ENCODE measurements at places on chromosomes 12 and 14.

GRCh38 chr12:131950182-131950913 lies 606 bp downstream of the EP400 start:
- DNase-seq, result no peak

DNA sequence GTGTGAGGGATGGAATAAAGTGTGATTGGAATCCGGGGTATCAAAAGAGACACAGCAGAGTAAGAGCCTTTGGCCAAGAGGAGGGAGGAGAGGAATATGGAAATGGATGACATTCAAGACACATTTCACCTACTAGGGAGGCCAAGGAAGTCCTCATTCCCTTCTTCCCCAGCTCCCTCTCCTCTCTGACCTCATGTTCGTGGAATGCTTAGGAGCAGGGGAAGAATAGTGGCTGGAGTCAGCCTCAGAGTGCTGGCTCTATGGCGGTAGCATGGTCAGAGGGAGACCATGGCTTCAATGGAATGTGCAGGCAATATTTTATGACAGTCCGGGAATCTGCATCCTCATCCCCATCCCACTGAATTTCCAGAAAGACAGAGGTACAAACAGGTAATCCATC lies 196.6 kb downstream of the EGLN3 start:
- DNase-seq, result peak; percentile 53

DNA sequence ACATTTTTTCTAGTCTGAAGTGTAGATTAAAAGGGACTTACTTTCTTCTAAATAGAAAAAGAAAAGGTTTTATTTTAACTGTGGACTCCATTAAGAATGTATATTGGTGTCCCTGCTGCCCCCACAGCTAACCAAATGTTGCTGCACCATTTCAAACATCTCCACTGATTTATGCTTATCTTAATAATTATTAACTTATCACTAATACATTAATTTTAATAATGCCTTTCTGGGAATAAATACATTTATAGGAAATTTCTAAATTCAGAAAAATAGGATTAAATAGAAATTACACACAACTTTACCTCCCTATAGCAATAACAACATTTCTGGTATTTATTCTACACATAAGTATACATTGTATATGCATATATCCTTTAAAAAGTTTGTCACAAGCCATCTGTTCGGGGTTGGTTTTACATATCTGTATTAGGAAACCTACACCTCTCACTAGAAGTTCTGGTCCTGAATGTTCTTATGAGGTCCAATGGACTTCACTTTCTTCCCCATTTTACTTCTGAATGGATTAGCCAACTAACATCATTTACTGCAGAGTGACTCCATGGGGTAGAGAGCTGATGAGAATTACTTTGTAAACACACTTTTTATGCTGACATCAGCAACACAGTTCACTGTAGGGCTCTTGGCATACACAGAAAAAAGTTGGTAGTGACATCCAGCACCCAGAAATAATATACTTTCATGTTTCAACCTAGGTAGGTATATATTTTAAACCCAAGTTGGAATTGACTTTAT lies 9.4 kb upstream of the SELPLG start:
- no peak for DNase-seq

DNA sequence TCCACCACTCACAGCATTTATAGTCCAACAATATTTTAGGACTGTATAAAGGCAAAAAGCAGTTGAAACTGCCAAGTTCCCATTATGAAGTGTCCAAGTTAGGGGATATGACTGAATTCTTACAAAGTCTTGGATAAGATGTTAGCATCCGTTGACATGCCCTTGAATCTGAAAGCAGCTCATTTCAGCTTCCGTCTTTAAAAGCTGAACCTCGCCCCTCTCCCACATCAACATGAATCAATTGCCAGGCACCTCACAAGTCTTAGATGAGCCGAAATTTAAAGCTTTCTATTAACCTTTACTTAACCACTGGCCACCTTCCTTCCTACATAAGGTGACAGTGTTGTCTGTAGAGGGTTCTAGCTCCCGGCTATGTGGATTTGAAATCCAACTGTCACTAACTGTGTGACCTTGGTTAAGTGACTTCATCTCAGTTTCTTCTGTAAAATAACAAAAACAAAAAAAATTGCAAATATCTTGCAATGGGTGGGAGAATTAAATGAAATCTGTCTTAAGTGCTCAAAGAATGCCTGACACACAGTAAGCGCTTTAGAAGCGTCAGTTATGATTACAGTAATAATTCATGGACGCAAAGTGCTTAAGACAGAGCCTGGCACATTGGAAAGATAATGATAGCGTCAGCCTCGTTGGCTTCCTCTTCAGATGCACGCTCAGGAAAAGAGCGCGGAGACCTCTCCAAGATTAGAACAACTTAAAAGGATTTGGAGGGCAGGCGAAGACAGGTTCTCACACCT lies 1.2 kb downstream of the PPP1CC start:
- DNase-seq, result peak; percentile 36

DNA sequence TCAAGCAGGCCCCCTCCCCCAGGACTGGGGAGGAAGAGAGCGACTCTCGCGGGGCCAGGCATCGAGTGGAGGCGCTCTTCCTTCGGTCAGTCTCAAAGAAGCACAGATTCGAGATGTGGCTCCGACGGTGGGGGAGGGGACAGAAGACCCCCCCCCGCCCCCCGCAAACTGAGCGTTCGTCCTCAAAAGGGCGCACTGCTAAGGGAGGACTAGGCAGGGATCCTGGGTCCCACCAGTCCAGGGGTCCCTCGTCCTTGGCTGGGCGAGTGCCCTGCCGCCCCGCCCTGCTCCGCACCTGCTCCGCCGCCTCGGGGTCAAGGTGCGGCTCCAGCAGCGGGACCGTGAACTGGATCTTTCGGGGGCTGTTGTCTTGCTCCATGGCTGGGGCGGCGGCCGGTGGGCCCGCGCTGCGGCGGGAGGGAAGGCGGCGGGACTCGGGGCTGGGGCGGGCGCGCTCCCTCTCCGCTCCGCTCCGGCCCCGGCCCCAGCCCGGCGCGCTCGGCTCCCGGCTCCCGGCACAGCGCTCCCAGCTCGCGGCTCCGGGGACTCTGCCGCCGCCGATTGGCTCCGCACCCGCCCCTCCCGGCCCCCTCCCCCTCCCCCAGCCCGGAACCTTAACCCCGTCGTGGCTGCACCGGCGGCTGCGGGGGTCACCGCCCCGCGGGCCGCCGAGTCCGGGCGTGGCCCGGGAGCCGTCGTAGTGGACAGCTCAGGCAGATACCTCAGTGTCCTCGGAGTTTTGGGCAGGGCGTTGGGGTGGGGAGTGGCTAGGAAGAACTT lies at the start of gene PPP1R1A:
TSS of gene PPP1R1A (minus strand) at position 550 of the 780 bp plus-strand sequence. CDS start at position 379, 171 bp downstream.
- no peak for DNase-seq

DNA sequence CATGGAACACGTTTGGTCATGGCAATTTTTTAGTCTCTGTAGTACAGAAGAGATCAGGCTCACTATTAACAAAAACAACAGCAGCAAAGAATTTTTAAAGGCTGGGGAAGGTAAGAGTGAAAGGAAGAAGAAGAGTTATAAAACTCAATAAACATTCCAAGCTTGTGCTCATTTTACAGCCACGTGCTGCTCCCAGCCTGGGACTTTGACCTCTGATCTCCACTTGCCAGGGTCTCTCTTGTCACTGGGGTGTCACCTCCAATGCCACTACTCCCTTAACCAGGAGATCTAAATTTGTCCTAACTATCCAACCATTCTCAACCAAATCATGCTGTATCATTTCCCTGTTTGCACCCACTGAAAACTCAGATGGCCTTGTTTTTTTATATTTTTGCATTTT lies 605.1 kb downstream of the VRK1 start:
- DNase-seq, result no peak

- no peak for DNase-seq
These were observed 80.8 kb downstream of the SLC25A21 start for GRCh38 chr14:37091651-37092050.

DNA sequence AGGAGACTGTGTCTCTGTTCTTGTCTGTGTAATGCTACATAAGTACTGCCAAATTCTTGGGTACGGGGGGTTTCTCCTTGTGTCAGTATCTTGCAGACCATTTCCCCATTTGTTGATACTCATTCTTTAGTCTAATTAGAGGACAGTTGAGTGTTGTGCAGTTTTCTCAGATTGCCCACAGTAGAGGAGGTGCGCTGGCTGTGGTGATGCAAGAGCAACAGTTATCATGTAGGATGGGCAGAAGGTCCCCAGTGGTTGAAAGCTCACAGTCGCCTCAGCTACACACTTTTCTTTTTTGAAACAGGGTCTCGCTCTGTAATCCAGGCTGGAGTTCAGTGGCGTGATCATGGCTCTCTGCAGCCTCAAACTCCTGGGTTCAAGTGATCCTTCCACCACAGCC lies 37.8 kb upstream of the ATP2A2 start:
- DNase-seq, result no peak

DNA sequence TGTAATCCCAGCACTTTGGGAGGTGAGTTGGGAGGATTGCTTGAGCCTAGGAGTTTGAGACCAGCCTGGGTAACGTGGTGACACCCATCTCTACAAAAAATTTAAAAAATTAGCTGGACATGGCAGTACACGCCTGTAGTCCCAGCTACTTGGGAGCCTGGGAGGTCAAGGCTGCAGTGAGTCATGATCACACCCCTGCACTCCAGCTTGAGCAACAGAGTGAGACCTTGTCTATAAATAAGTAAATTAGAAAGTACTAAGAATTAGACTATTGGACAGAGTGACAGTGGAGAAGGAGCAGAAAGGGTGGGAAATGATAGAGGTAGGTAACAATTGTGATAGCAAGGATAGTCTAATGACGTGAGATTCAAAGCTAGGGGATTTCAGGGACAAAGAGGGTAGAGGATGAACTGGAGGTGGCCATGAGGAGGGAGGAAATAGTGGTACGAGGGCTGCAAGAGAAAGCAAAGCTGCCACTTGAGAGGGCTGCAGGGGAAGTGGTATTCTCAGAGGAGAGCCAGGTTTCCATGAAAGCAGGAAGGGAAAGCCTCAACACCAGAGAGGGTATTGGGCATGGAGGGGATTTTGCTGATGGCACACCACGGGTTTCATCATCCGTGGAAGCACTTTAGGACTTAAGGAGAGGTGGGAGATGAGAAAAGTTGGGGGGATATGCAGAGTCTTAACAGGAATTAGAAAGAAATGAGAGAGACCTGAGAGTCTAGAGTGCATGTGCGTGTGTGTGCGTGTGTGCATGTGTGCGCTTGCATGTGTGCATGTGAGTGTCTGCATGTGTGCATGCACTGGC lies 85.6 kb downstream of the SYNE2 start:
- peak; percentile 29 for DNase-seq

DNA sequence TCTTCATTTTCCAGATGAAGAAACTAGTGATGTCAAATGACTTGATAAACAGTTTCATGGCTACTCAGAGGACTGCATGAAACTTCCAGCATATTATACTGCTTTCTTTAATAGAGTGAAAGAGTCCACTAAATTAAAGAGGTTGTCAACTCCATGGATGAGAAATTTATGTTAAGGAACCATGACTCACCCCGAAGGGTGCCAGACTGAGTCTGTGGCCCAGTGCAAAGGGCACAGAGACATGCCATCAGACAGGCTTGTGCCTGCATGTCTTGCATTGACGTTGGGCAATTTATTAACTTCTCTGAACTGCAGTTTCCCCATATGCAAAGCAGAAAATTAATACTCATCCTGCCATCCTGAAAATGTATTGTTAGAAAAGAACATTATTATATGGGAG lies 382.4 kb downstream of the APAF1 start:
- DNase-seq, result no peak

GRCh38 chr14:70773182-70773862 lies 36.0 kb downstream of the MAP3K9 start:
- DNase-seq, result no peak

DNA sequence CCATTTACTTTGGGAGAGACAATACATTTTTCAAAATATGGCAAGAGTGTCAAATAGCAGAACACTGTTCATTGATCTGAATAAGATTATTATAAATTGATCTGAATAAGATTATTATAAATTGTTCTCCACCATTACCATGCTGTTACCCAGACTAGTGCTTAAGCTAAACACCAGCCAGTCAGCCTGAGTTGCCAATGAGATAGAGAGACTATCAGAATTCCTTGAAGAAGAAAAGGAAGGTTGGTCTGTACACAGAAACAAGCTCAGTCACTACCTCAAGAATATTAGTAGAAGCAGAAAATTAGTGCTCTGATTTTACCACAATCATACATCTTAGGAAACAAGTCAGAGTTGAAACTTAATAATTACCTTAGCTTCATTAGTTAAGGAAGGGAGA lies 469.8 kb downstream of the FOXG1 start:
- no peak for DNase-seq

DNA sequence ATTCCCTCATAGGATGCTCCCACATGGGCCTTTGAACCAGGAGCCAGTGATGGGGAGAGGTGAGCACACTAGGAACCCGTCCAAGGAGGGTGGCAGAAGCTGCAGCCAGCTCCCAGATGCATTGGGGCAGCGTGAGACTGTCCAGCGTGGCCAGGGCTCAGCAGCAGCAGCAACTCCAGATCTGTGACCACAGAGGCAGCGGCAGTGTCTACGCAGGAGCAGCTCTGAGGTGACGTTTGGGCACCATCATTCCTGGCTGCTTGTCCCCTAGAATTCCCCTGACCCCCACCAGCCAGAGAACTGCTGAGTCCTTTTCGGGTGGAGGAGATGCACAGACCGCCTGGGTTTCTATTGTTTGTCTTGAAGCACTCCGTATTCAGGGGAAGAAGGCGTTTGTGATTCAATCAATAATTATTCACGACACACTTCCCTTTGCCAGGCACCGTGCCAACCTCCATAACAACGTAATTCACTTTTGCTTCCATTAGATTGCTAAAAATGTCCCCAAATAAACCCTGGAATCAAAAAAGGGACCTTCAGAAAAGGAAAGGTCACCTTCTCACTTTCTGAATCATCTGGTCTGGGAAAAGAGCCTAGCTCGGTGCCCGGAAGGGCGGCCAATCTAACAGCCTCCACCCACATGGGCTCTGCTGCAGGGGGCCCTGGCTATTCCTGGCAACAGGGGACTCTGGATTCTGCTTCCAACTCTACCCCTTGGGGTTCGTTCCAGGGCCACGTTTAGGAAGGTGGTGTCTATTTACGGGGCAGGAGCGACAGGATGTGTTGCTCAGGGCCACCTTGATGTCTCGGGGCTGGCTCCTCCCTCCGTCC lies 11.4 kb upstream of the BDKRB2 start:
- DNase-seq, result no peak

Data from fibroblast of pulmonary artery (primary cell).